Stimulated activated CD4-positive, alpha-beta T cell treated with anti-CD3 and anti-CD28 coated beads, TNF-alpha, amount 100 ng/mL, for 1 hour (primary cell): ENCODE measurements at places on chromosomes 5 and 9.

DNA sequence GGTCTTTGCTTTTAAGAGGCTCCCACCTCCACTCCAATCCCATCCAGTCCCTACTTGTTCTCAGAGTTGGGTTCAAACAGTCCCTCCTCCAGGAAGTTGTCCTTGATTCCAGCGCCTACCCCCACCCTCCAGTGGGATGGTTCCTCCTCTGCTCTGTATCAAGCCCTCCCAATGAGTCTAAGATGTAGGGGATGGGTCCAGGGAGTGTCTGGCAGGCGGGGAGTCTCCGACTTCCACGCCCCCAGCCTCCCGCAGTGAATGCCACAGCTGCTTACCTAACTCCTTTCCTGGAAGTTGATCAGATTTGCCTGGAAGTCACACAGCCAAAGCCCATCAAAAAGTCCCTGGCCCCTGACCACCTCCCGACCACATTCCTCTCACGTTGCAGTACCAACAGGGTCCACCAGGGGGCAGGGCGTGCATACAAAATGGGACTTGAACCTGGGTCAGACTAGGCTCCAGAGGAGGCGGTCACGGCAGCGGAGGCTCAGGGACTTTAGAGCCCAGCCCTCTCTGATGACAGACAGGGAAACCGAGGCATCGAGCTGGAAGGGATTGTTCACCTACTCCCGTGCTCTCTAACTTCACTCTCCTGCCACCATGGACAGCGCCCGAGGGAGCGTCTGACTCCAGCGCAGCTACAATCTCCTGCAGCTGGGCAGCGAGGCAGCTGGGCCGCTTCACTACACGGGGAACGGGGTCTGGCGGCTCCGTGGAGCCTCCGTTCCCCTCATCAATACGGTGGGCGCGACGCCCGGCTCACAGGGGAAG lies 25.0 kb upstream of the TDRD7 start:
- DNase-seq, result no peak

DNA sequence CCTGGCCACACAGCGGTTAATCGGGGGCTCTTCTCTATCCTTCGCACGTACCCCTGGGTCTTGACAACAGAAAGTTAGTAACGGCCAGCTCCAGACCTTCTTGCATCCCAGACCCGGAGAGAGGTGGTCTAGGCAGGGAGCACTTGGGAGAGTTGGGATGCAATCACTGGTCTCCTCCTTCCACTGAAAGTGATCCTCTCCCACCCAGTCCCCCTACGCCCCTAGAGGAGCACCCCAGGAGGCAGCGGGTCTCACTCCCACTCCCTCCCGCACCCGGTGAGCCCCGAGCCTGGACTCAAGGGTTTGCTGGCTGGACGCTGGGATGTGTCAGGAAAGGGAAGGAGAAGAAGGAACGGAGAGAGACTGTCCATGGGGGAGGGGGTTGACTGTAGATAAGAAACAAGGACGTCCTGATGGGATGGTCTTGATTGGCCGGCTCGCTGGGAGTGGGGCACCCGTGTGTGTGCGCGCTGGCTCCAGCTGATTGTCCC lies 2.0 kb downstream of the RORB start:
- no peak for DNase-seq

DNA sequence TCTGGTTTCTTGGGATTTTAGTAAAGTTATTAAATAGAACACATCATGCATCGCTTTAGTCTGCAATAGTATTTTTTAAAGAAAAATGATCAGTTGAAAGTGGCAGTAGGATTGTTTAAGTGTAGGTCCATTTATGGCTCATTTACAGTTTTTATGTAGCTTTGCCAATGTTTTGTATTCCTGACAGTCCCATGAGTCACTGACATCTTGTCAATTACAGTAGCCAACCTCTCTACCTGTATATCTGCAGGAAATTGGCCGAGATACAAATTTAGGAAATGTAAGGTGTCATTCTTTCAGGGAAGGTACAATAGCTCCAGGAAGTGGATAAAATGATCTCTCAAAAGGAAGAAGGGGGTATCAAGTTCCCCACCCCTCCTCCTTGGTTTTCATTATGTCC lies 47.7 kb upstream of the MTAP start:
- no peak for DNase-seq

- no peak for DNase-seq
These were observed 22.7 kb downstream of the OR2S2 start for GRCh38 chr9:35935261-35935660.

DNA sequence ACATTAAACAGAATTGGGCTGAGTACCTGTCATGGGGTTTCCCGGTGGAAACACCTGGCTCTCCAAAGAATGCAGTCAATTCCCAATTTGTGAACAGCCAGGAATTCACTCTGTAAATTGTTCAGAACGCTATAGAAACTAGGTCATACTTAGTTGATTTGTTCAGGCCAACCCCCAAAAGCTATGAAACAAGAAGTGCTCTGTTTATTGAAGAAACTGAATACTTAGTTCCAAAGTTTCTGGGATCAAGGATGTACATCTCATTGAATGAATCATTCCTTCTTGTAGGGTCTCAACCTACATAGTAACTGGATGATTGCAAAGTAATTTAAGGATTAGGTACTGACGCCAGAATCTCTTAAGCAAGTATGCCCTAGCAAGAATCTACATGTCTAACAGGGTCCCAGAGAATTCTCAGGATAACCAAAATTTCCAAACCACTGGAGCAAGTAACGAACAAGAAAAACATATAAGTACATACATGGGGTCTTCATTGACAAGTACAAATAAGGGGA lies 659 bp upstream of the TUSC1 start:
- no peak for DNase-seq

- no peak for DNase-seq
These were observed 2.3 kb downstream of the EIF4E1B start for GRCh38 chr5:176632745-176633144.

- DNase-seq, result no peak
These were observed 17.8 kb upstream of the ZNF622 start for GRCh38 chr5:16483361-16483760.

GRCh38 chr9:123346826-123347225 lies 9.2 kb upstream of the CRB2 start:
- no peak for DNase-seq

- DNase-seq, result no peak
These were observed 19.9 kb upstream of the KCNMB1 start for GRCh38 chr5:170408877-170409660.

- DNase-seq, result no peak
These were observed 3.6 kb downstream of the MGAT4B start for GRCh38 chr5:179802950-179803562.

DNA sequence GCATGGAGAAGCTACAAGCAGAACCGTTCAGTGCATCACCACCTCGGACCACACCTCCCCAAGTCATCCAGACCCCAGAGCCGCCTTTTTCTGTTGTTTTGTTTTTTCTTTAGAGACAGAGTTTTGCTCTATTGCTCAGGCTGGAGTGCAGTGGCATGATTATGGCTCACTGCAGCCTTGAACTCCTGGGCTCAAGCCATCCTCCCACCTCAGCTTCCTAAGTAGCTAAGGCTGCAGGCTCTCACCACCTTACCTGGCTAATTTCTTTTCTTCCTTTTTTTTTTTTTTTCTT lies 13.5 kb upstream of the SFXN1 start:
- no peak for DNase-seq

GRCh38 chr5:322942-323879 lies 1.7 kb downstream of the AHRR start:
- DNase-seq, result no peak

DNA sequence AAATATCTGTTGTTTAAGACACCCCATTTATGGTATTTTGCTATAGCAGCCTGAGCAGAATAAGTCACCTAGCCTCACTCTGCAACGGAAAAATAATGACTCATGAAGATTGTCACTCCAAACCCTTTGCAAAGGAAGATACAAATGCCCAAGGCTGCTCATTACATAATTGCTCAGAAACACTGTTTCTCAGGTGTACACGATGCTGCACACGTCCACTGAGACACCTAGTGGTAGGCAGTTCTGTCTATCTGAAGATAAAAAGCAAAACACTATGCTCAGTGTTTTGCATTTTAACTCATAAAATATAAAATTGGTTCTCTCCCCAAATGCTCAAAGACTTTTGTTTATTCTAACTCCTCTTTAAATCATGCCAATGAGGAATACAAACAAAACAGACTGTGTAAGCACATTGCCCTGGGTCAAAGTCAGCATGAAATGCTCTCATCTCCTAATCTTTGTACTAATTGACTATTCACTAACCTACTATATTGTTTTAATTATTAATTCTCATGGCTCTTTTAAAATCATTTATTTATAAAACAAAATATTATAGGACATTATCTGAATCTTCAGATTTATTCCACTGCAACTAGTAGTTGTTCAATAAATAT lies 7.7 kb upstream of the TSLP start:
- no peak for DNase-seq

GRCh38 chr9:87554976-87555375 lies 57.3 kb downstream of the DAPK1 start:
- DNase-seq, result no peak

- no peak for DNase-seq
These were observed 132.2 kb downstream of the CDC42SE2 start for GRCh38 chr5:131396015-131396414.

- no peak for DNase-seq
These were observed 173.8 kb upstream of the OTULINL start for GRCh38 chr5:14407746-14408175.

GRCh38 chr5:145960166-145960565 lies 23.8 kb downstream of the SH3RF2 start:
- DNase-seq, result no peak

DNA sequence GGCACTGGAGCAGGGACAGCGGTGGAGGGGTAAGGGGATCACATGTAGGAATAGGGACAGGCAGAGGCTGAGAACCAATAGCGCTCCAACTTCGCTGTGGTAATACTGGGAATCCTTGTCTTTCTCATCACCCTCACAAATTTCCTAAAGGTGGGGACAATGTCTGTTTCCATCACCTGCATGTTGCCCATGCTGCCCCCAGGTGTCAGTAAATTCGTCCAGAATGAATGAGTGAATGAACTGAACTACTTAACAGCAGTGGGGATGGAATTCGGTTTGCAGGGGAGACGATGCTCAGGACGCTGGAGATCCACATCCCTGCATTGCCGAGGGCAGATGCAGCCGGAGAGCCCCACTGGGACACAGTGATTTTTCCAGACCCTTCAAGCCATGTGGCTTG lies 129.9 kb downstream of the PDZD2 start:
- DNase-seq, result no peak

DNA sequence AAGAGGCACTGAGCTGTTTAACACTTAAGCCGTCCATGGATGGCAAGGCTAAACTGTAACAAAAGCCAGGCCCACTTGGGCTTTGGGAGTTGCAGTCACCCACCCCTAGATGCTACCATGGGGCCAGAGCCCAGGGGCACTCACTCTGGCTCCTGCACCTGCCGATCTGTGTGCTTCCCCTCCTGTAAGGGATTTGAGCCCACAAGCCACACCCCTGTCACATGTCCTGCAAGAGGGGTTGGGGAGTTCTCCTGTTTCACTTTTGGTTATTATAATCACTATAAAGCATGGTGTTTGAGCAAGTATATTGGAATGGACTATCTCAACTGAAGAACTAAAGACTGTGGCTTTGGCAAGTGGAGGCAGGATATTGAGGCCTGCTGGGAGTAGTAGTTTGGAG lies 14.0 kb upstream of the GPR151 start:
- DNase-seq, result no peak

GRCh38 chr5:135864503-135865435 lies 30.3 kb downstream of the SLC25A48 start:
- no peak for DNase-seq

- no peak for DNase-seq
These were observed 35.6 kb upstream of the NIM1K start for GRCh38 chr5:43156388-43156787.

- DNase-seq, result no peak
These were observed 59.7 kb downstream of the ERBIN start for GRCh38 chr5:65986050-65986451.

DNA sequence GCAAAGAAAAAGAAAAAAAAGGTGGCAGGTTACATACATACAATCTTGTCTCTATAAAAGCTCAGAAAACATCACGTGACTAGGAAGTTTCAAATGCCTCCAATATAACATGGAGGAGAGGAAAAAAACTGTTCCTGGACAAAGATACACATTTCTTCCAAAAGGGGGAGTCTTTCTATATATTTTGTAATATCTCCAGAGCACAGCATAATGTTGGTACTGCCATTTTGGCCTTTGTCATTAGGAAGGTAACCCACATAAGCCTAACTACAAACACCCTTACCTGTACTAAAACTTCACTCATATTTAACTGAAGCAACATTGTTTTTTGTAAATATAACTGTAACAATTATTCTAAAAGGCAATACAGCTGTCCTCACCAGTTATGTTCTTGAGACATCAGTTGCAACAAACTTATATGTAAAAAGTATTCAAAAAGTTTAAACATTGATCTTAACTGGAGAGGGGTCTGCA lies 1.2 kb upstream of the BTF3 start:
- no peak for DNase-seq
